Airway epithelial cell (primary cell): ENCODE measurements at places on chromosomes 12 and 14. TPM values are rescaled to one million over a fixed set of nuclear protein-coding genes. Genes with fewer than 3 reads are reported as not detected.

IFNG gene
- total RNA-seq = not detected in 2 replicates

PRICKLE1 gene
- 2.0 and 3.4 TPM in 2 replicates for total RNA-seq

PPP1R3E gene
- total RNA-seq = 2.4 and 7.5 TPM in 2 replicates

GPHN gene
- 15.5 and 19.8 TPM in 2 replicates for total RNA-seq

NGDN gene
- total RNA-seq = 29.1 and 30.3 TPM in 2 replicates

SLCO1B1 gene
- not detected in 2 replicates for total RNA-seq
